Thoracic aorta (tissue), 2 donors: ENCODE measurements at places on chromosomes 12 and 14.

DNA sequence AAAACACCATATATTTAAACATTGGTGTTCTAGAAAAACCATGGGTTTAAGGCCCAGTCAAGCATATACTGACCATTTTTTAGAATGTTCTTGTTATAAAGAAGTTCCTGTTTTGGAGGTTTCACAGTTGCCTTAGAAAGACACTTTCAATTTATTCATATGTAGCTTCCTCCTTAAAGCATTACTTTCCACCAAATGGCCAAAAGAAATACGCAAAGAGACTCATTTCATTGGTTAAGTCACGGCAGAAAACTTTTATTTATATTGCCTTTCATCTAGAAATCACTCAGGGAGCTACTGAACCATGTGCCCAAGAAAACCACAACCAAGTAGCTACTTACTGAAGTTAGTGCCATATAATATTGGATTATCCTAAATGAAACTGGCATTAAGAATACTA is 40.0 kb downstream of the MYBPC1 start:
- DNase-seq, result no peak

DNA sequence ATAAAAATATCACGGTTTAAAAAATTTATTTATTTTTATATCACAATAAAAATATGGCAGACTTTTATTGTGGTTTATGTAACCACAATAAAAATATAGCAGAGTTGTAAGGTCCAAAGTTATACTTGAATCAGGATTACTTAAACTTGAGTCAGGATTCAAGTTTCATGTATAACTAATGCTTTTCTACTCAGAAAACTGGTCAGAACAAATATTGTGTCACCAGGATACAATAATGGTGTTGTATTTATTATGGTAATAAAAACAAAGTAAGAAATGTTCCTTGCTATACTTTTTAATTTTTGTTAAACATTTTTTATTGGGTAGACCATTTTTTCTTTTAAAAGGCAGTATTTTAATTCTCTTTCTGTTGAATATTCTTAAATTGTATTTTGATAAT is 29.2 kb upstream of the EPS8 start:
- DNase-seq, result no peak

GRCh38 chr14:57530571-57530970 is 36.9 kb upstream of the CCDC198 start:
- DNase-seq, result no peak

- DNase-seq, result no peak
Observed at GRCh38 chr12:12032851-12033797, 37.6 kb upstream of the BCL2L14 start.

DNA sequence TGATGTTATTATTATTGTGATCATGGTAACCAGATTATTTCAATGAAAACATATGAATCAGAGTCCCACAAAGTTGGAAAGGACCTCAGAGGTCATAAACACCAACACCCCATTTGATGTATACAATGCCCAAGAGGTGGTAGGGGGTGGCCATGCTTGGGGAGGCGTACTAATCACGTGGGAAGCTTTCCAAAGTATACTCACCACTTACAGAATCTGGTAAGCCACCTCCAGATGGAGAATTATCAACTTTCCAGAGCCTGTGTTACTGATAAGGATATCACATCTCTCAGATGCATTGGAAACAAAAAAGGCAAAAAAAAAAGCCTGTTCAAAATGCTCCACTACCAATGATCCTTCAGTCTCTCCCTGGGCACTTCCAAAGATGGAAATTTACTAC is 8.4 kb downstream of the DAD1 start:
- DNase-seq, result no peak

DNA sequence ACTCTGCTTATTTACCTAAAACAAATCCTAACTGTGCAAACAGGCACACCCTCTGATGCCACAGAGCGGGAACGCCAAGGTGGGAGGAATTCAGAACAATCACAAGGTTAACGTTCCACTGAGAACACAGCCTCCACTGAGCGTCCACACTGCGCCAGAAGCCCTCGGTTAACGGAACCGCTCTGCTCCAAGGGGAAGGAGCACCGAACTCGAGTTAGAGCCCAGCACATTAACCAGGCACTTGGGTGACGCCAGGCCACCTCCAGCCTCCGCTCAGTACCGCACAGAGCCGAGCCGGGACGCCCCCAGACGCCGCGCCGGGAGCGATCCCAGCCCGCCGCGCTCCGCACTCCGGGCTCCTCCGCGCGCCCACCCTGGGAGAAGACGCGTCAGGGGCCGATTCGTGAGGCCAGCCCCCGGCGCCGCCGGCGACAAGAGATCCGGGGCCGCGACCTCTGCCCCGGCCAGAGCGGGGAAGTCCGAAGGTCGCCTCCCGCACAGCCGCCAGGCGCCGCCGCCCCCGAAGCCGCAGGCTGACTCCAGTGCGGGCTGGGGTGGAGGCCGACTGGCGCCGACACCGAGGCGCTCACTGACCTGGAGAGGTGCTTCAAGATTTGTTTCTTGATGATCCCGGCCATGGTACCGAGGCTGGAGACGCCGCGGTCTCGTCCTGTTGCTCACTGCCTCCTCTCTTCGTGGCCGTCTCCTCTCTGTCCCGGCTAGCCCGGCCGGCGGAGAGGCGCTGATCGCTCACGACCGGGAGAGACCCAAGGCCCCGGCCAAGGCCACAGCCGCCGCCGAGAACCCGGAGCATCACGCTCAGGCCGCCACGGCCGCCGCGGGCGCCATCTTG is 450 bp downstream of the BLTP3B start:
- no peak for DNase-seq

DNA sequence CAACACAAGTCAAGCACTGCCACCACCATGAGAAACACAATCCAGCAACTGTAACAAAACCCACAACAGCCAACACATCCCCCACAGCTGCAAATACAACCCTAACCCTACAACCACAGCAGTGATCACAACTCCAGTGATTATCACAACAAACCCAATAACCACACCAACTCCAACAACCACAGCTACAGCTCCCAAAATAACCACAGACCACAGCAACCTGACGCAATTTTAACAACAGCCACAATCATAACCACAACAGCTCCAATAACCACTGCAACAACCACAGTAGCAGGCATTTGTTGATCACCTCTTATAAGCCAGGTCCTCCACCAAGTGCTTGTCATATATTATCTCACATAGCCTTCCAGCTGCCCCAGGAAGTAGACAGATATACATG is 42.2 kb upstream of the FAM181A start:
- DNase-seq, result no peak

DNA sequence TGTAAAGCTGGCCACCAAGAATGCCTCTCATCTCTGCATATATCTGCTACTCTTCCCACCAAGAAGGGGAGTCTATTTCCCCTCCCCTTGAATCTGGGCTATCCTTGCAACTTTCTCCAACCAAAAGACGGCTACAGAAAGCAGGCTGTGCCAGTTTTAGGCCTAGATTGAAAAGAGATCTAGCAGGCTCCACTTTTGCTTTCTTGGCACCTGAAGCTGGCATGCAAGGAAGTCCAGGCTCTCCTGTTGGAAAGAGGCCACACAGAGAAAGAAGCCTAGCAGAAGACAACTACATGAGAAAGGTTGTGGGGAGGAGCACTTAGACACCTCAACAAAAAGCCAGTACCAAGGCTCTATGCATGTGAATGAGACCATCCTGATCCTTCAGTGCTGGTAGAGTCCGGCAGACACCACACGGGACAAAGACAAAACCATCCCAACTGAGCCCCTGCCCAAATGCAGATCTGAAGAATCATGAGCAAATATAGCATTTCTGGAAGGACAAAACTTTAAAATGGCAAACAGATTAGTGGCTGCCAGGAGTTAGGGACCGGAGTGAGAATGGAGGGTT is 68.0 kb downstream of the SPPL3 start:
- DNase-seq, result no peak

- DNase-seq, result no peak
Observed at GRCh38 chr14:104795781-104796686, 486 bp upstream of the AKT1 start.

GRCh38 chr12:48986720-48987291 is 8.7 kb downstream of the WNT1 start:
- DNase-seq, result no peak

GRCh38 chr14:75303381-75303789 is 24.8 kb downstream of the FOS start:
- DNase-seq, result no peak

DNA sequence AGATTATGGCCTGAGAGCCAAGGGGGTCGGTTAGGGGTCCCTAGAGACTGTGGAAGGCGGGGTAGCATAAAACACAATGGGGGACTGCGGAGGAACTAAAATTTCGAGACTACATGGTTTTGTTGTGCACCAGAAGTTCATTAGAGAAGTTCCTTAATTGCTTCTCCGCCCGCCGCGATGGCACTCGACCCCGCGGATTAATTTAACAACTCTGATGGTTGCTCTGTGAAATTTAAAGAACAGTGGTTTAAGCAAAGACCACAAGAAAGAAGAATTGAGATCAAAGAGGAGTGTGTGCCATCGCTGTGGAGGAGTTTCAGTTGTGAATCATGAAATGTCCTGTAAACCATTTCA is 1.4 kb upstream of the CCDC88C start:
- DNase-seq, result no peak

GRCh38 chr14:71221119-71221518 is 313.9 kb downstream of the PCNX1 start:
- DNase-seq, result no peak

- DNase-seq, result no peak
Observed at GRCh38 chr12:65333649-65334048, 55.2 kb downstream of the MSRB3 start.

DNA sequence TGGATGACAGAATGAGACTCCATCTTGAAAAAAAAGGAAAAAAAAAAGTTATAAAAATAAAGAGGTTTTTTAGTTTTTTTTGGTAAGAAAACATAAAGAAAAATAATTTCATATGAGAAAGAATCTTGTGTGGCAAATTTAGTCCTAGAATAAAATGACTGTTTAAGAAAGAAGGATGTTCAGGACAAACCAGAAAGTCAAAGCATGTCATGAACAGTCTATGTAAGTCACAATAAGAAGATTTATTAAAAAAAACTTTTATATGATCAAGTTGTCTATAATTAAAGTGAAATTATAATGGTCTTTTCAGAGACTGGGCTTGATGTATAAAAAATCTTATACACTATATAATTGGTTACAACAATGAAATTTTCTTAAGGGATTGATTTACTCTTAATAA is 68.1 kb upstream of the HECTD1 start:
- no peak for DNase-seq

DNA sequence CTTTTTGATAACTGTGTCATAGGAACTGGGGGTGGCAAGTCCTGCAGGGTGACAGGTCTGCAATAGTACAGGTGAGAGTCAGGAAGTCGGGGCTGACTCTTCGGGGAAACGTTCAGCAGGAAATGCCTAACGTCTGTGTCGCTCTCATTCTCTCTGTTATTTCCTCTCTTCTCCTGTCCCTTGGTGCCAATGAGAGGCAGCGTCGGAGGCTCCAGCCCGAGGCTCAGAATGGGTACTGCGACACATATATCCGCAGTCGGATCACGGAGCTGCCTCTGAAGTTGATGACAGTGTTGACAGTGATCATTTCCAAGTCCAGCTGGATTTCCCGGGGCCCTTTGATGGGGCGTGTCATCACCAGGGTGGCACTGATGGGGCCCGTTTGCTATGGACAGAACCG is 2.7 kb upstream of the TC2N start:
- DNase-seq, result no peak

- DNase-seq, result no peak
Observed at GRCh38 chr14:88037325-88037724, 32.4 kb downstream of the GPR65 start.

DNA sequence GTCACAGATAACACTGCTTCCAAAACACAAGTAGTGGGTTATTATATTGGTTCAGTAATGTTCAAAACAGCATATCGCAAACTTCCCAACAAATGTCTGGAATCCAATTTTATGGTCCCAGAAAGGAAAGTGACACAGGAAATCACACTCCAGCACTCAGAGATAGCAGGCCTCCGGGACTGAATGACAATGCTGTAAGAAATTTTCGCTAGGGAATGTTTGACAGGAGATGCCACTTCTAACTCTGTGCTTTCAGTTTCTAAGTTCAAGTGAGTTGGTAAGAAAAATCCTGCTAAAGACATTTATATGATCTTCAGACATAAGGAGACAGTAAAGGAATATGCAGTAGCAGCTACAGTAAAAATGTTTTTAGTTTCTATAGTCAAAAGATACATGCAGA is 93.2 kb downstream of the SLC2A13 start:
- no peak for DNase-seq

- DNase-seq, result no peak
Observed at GRCh38 chr12:110807640-110808039, 39.1 kb upstream of the CCDC63 start.

GRCh38 chr14:96058576-96059200 is 19.5 kb downstream of the C14orf132 start:
- no peak for DNase-seq

- DNase-seq, result no peak
Observed at GRCh38 chr12:100490056-100490455, 16.4 kb downstream of the NR1H4 start.

- no peak for DNase-seq
Observed at GRCh38 chr14:88993946-88994345, 169.5 kb downstream of the TTC8 start.

GRCh38 chr14:24438223-24439097 is 4.1 kb downstream of the SDR39U1 start:
- DNase-seq, result no peak

DNA sequence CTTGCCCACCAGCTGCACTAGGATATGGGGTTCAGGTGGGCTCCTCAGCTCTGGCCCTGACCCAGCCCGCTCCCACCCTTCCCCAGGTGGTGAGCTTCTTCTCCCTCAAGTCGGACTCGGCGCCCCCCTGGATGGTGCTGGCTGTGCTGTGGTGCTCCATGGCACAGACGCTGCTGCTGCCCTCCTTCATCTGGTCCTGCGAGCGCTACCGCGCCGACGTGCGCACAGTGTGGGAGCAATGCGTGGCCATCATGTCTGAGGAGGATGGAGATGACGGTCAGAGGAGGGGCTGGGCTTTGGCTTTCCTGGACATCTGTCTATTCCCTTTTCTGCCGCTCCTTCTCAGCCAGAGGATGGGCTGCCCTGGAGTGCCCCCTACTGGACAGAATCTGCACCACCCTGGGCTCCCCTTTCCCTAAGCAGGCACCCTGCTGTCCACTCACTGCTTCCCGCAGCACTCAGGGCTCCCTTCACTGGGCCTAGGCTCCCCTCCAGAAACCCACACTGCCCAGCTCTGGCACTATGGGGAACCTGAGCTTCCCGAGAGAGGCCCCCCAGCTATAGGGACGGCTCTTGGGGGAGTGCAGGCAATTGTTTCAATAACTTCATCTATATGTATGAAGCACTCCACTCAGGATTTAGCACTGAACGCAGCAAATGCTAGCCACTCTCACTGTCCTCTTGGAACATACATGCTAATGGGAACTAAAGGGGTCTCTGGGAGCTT is 2.6 kb upstream of the P3H3 start:
- DNase-seq, result peak; percentile 47
